ENCODE measurements at places on chromosomes 5 and 9.

DNA sequence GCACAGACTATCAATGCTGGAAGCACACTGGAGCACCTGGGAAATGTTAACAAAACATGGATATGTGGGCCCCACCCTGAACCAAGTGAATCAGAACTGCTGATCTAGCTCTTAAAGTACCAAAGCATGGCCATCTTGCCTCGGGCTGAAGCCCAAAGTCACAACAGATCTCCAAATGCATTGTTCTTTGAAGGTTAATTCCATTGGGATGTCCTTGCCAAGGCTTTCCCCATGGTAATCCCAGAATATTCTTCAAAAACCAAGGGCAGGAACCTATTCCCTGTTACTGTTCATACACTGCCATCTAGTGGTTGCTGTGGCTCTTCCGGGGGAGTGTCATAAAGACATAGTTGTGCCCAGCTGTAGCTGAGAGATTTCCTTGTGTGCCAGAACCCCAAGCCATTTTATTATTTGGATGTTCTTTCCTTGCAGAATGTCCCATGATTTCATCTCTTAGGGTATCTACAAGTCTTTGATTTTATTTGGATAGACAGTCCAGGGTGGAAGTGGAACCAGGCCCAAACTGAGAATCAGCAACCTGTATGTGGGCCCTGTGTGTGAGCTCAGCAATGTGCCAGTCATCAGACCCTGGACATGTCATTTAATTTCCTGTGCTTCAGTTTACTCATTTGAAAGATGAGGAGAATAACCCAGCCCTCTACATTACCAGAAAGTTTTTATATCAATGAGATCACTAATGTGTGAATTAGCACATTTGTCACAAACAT, 290.0 kb downstream of the ACTL7B start:
- DNase-seq = no peak

DNA sequence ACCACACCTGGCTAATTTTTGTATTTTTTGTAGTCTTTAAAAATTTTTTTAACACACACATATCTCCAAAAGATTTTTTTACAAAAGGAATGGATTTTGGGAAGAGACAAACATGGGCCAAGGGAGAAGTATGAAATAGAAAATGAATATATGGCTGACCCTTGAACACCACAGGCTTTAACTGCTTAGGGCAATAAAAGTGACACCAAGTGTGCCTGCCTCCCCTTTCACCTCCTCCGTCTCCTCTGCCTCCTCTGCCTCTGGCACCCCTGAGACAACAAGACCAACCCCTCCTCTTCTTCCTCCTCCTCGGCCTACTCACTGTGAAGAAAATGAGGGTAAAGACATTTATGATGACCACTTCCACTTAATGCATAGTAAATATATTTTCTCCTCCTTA, 483.9 kb downstream of the KDM4C start:
- DNase-seq = no peak

GRCh38 chr5:39159811-39160490, 59.4 kb downstream of the FYB1 start:
- no peak for DNase-seq

DNA sequence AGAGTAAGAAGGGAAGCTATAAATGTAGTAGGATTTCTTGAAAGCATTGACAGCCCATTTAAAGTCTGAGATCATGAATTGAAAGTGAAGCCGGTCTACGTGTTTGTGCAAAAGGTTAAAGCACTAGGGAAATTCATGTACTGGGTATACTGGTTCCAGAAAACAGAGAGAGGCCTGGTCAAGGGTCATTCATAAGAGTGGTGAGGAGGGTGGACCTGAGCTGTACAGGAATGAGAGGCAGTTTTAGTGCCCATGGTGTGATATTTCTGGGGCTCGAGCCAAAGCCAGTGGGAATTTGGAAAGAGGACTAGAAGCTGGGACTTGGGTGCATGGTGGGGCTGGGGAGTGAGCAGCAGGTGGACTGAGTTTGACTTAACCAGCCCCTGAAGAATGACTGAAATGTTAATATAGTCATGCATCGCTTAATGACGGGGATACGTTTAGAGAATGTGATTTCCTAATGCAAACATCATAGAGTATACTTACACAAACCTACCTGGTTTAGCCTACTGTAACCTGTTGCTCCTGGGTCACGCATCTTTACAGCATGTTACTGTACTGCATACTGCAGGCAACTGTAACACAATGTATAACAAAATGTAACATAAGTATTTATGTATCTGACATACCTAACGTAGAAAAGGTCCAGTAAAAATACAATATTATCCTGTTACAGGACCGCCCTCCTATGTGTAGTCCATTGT, 173.0 kb downstream of the MAST4 start:
- DNase-seq = no peak

DNA sequence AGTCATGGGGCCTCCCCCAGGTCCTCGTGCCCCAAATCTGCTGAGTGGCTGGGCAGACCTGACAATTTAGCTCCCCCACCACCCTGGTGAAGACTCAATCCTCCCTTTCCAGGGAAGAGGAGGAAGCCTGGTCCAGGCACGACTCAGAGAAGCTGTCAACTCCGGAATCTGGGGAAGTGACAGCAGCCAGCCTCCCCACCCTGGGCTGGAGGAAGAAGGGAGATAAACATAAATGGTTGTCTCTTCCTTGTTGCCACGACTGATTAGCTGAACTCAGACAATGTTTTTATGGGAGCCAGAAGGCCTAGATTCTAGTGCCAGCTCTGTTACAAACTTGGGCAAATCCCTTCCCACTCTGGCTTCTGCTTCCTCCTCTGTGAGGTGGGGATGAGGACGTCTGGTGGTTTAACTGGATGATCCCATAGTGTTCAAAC, 15.4 kb downstream of the CCDC69 start:
- DNase-seq = no peak

DNA sequence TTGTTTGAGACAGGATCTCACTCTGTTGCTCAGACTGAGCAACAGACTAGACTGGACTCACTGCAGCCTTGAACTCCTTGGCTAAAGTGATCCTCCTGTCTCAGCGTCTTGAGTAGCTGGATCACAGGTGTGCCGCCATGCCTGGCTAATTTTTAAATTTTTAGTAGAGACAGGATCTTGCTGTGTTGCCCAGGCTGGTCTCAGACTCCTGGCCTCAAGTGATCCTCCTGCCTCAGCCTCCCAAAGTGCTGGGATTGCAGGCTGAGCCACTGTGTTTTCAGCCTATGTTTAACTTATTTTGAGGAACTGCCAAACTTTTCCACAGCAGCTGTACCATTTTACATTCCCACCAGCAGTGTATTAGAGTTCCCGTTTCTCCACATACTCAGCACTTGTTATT, 16.8 kb downstream of the NDFIP1 start:
- DNase-seq = no peak

DNA sequence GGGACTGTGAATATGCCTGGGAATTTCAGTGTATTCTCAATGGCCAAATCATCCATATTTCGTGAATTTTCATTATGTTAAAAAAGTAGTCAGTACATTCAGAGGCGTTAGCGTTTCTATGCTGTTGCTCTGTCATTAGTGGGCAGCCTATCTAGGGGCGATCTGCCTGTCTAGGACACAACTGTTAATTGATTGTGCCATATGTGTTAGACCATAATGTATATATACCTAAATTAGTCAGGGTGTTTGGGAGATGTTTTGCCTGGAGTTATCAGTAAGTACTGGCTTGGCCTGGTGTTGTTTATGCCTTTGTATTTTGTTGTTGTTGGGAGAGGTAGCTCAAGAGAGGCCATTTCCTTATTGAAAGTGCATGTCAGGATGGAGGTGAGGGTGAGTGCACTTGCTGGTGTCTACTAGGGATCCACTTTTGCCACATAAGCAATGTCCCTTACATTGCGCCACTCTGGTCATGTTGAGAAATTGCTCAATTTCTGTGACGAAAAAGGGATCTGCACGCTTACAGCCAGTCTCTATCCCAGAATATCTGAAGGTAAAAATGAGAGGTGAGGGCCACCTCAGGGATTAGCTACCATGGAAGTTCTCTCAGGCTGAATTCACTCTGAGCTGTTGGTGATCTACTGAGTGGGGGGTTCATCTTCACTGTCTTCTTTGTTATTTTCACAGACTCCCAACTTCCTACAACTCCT, 123.3 kb downstream of the ST8SIA4 start:
- no peak for DNase-seq

DNA sequence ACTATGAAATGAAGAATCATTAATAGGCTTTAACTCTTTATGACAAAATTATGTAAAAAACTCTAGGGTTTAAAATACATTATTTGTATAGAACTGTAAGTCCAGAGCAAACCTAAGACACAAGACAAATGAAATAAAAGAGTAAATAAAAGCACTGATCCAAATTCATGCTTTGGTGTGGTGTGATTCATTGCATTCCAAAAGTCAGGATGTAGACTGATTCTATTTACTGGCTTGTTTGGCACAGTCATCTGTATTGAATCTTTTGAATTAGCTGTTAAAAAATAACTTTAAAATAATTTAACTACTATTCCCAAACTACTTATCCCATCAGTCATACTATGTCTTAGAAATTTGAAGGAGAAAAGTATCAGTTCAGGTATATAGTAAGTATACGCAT, 31.1 kb downstream of the IL4 start:
- DNase-seq = no peak

DNA sequence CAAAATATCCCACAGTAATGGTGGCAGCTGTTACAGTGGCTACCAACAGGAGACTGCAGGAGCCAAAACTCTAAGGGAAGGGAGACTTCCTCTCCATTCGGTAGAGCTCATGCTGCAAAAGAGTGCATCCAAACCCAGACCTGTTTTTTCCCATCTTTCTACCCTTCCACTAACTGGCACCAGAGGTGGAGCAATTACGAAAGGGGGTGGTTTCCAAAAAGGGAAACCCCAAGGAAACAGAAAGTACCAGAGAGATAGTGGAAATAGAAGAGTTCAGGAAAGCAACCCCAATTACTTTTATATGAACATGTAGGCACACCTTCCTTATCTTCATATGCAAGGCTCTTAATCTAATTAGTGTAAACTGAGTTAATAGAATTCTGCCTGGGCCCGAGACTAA, 7.3 kb upstream of the WDR41 start:
- no peak for DNase-seq
